Putamen (tissue), 1 donor: ENCODE measurements at places on chromosomes 4 and X.

GRCh38 chrX:119984652-119985051 is 41.1 kb upstream of the NKAP start:
- no peak for DNase-seq

DNA sequence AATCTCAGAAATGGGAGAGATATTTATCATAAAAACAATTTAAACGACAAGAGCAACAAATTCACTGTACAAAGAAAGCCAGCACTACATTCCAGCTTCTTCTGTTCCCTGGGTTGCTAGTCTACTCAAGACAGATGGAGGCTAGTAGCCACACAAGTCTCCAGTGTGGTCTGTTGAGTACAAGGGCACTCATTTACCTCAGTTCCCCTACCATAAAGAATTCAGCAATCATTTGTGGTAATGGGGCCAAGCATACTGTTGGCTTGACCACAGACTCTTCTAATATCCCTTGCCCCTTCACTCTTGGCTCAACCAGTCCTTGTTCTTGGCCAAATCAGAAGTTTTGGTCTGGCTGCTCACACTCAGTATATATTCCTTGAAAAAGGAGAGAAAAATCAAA is 212.3 kb downstream of the COX18 start:
- no peak for DNase-seq

GRCh38 chr4:23382879-23383278 is 507.0 kb downstream of the PPARGC1A start:
- no peak for DNase-seq

GRCh38 chr4:54882616-54883015 is 224.9 kb downstream of the KIT start:
- no peak for DNase-seq
